ENCODE measurements at places on chromosomes 11 and 22. TPM values are rescaled to one million over a fixed set of nuclear protein-coding genes. Genes with fewer than 3 reads are reported as not detected.

OVOL1 gene
- total RNA-seq: 0.52 TPM

PAMR1 gene
- total RNA-seq: not detected

- no peaks in the 10 kb centered on the region for H3K27me3 ChIP-seq
- H3K27ac ChIP-seq: no peak overlapping the region
- H3K4me3 ChIP-seq: no peak overlapping the region
Observed at GRCh38 chr11:27281276-27281675, 81.7 kb downstream of the CCDC34 start.

TECTA gene
- total RNA-seq: 0.22 TPM

GRCh38 chr22:28581016-28581415, 98.6 kb downstream of the TTC28 start:
- peaks cover 9% of the 10 kb centered on the region for H3K27me3 ChIP-seq
- no peak overlapping the region for H3K4me3 ChIP-seq
- no peaks in the 10 kb centered on the region for H3K4me1 ChIP-seq

GRCh38 chr11:72621008-72621610, 53.1 kb downstream of the PDE2A start:
- no peak for DNase-seq
- H3K27ac ChIP-seq: no peak overlapping the region
- no peaks in the 10 kb centered on the region for H3K36me3 ChIP-seq
- peaks cover 19% of the 10 kb centered on the region for H3K4me1 ChIP-seq

- H3K4me3 ChIP-seq: no peak overlapping the region
- H3K4me1 ChIP-seq: no peaks in the 10 kb centered on the region
- no peak overlapping the region for H3K27ac ChIP-seq
- H3K27me3 ChIP-seq: no peaks in the 10 kb centered on the region
- DNase-seq: no peak
- H3K36me3 ChIP-seq: no peaks in the 10 kb centered on the region
Observed at GRCh38 chr11:21514316-21514715, 678.6 kb upstream of the ANO5 start.

ZNF215 gene
- total RNA-seq: 0.87 TPM

ANGPTL5 gene
- not detected for total RNA-seq

GRCh38 chr11:85710917-85711316, 24.9 kb upstream of the CCDC89 start:
- no peak for DNase-seq
- no peak overlapping the region for H3K27ac ChIP-seq
- H3K4me3 ChIP-seq: no peak overlapping the region

DNA sequence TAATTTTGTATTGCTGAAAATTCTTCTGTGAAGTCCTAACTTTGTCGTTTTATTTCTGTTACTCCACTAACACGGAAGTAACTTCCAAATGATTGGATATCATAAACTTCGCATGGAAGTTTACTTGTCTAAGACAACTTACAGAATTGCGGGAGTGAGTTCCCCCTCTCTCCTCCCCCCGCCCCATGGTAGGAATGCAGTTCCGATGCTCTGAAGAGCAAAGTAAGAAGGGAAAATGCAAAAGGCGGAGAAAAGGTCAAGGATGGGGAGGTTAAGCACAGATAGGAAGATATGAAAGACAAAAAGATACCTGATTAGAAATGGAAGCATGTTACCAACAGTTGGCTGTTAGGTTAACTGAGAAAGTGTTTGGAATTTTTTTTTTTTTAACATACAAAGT, 1.3 kb downstream of the EIF3M start:
- DNase-seq: no peak
- peaks cover 40% of the 10 kb centered on the region for H3K4me1 ChIP-seq
- peak overlapping the region; percentile 89 for H3K4me3 ChIP-seq
- H3K27ac ChIP-seq: no peak overlapping the region
- no peaks in the 10 kb centered on the region for H3K27me3 ChIP-seq

GRCh38 chr11:47171856-47172255, 4.8 kb downstream of the ARFGAP2 start:
- peaks cover 76% of the 10 kb centered on the region for H3K36me3 ChIP-seq
- no peak for DNase-seq
- H3K27ac ChIP-seq: no peak overlapping the region
- H3K4me3 ChIP-seq: no peak overlapping the region
- peaks cover 35% of the 10 kb centered on the region for H3K4me1 ChIP-seq

GRCh38 chr11:64266339-64266738, 15.0 kb downstream of the PLCB3 start:
- H3K27me3 ChIP-seq: no peaks in the 10 kb centered on the region
- peaks cover 8% of the 10 kb centered on the region for H3K36me3 ChIP-seq
- no peak overlapping the region for H3K27ac ChIP-seq
- DNase-seq: no peak

OR8D4 gene
- total RNA-seq: not detected

- H3K4me3 ChIP-seq: no peak overlapping the region
- H3K27me3 ChIP-seq: no peaks in the 10 kb centered on the region
- no peak overlapping the region for H3K27ac ChIP-seq
- H3K36me3 ChIP-seq: no peaks in the 10 kb centered on the region
Observed at GRCh38 chr11:9386086-9386485, 1.6 kb downstream of the IPO7 start.

DNA sequence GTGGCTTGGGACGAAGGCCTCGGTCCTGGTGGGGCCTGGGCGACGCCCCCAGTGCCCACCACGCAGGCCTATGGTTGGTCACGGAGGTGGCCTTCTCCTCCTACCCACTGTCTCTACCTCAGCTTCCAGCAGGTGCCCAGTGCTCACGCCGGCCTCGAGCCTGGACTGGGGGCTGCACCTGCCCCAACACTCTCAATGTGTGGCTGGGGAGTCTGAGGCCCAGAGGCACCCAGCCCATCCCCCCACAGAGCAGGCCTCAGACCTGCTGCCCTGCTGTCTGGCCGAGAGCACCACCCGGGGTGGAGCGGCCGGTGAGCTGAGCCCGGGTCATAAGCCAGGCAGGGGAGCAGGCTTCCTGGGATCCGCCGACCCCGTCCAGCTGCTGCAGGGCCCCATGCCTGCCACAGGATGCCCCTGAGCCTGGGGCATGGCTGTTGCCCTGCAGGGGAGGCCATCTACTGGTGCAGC, 28.6 kb upstream of the MUC5AC start:
- no peak for DNase-seq
- H3K27me3 ChIP-seq: peaks cover 2% of the 10 kb centered on the region
- H3K4me3 ChIP-seq: no peak overlapping the region
- no peaks in the 10 kb centered on the region for H3K4me1 ChIP-seq
- H3K36me3 ChIP-seq: no peaks in the 10 kb centered on the region
- H3K27ac ChIP-seq: no peak overlapping the region

GRCh38 chr22:35310556-35311550, 11.2 kb downstream of the TOM1 start:
- H3K27ac ChIP-seq: no peak overlapping the region
- H3K36me3 ChIP-seq: peaks cover 8% of the 10 kb centered on the region
- H3K4me3 ChIP-seq: no peak overlapping the region
- H3K27me3 ChIP-seq: no peaks in the 10 kb centered on the region

LARGE2 gene
- total RNA-seq: 2.7 TPM

GRCh38 chr22:41830174-41830573, 2.7 kb upstream of the SREBF2 start:
- H3K4me3 ChIP-seq: no peak overlapping the region
- H3K36me3 ChIP-seq: peaks cover 13% of the 10 kb centered on the region
- no peak overlapping the region for H3K27ac ChIP-seq

APOA4 gene
- not detected for total RNA-seq

DNA sequence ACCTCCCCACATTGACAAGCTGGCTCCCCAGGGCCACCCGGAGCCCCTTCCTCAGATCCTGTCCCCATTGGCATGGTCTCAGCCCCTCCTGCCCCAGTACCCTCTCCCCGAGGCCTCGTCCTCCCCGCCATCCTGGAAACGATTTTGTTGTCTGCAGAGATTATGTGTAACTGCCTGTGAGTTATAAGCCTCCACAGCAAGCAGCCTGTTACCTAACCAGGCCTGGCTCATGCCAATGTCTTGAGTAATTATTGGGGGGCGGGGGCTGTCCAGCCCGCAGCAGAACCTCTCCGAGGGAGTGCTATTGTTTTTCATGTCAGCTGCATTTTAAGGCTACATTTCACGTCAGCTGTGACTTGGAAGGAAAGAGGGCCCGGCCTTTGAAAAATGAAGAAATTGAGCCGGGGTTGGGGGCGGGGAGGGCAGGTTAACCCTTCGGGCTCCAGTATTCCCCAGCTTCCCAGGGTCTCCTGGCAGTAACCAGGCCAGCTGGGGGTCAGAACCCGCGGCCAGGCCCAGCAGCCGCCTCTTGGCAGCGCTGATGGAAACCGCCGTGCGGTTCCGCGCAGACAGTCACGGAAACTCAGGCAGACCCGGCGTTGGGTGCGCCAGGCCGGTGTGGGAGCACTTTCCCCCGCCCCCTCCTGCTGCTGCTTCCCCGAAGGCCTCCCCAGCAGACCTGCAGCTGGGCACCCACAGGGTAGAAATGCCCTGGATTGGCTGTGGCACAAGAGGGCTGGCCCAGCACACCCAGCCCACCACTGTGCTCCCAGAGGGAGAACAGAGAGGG, 59.5 kb downstream of the CDKN1C start:
- H3K27ac ChIP-seq: no peak overlapping the region
- H3K27me3 ChIP-seq: no peaks in the 10 kb centered on the region
- DNase-seq: peak; percentile 27
- no peaks in the 10 kb centered on the region for H3K4me1 ChIP-seq
- H3K4me3 ChIP-seq: no peak overlapping the region

SLC16A8 gene
- total RNA-seq: not detected

DNA sequence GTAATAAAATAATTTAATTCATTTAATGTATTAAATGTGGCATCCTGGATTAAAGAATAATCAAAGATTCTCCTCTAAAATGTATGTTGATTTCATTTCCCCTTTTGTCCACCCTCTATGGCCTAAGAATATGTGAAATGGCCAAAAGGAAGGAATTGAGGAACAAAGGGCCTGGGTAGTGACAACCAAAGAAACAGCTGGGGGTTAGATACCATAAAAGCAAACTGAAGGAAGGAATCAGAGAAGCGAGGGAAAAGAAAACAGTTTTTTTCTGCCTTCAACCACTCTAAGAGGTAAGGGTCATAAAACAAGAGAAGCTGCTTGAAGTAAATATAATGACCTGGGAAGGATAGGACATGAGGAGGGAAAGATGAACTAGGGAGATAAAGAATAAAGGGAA, 139.3 kb downstream of the FAM76B start:
- no peaks in the 10 kb centered on the region for H3K4me1 ChIP-seq
- DNase-seq: no peak
- no peak overlapping the region for H3K27ac ChIP-seq
- H3K36me3 ChIP-seq: no peaks in the 10 kb centered on the region
- no peaks in the 10 kb centered on the region for H3K27me3 ChIP-seq

IRAG1 gene
- not detected for total RNA-seq

DNA sequence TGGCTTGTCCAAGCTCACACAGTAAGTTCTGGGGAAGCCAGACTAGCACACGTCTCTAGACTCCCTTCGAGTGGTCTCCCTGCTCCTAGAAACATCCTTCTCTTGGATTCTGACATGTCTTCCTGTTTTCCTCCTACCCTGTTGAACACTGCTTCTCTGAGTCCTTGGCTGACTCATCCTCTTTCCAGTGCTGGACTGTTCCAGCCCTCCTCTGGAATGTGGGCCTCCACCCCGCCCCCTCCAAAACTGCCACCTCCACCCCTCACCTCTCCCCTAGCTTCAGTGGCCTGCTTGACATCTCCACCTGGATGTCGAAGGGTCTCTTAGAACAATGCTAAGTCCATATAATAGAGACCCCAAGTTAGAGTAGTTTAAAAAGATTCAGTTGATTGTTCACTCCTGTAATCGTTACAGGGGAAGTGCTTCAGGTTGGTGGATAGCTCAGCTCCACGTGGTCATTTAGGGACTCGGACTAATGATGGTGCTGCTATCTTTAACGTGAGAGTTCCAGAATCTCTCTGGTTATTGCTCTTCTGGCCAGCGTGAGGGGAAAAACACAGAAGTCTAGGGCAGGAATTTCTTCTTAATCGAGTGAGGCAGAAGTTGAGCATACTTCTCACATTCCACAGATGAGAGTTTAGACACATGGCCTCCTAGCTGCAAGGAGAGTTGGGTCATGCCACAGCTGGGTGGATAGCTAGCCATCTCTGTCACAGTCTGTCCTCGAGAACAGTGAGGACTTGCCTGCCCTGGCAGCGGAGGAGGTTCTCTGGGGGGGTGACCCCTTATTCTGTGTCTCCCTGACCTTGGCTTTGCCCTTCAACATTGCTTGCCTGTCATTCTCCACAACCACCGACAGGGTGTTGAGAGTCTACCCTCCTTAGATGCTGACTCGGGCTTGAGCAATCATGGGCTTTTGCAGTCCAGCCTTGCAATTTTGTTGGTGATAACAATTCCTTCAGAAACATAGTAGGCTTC, 4.7 kb upstream of the C11orf96 start:
- no peak overlapping the region for H3K4me3 ChIP-seq
- no peak overlapping the region for H3K27ac ChIP-seq
- peaks cover 18% of the 10 kb centered on the region for H3K27me3 ChIP-seq
- no peak for DNase-seq
- H3K36me3 ChIP-seq: no peaks in the 10 kb centered on the region

DNA sequence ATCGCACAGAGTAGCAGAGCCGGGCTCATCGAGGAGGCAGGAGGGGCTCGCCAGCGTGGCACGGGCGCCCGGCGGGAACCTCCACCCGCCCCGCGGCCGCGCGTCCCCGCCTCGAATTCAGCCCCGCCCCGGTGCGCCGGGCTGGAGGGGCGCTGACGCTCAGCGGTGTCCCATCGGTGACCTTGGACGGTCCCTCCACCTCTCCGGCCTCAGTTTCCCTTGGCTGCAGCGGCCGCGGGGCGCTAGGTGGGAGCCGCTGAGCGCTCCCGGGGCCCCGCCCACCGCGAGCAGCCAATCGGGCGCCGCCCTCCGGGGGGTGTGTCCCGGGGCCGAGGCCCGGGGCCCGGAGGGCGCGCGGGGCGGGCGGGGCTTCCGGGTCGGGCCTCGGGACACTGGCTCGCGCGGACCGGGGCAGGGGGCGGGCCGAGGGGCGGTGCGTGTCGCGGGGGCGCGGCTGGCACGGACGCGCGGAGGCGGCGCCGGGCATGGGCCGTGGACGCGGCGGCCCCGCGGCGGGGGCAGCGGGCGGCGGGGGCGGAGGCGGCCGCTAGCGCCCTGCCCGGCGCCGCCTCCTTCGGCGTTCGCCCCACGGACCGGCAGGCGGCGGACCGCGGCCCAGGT, at the start of gene PPARA:
PPARA (plus strand) TSS at position 493 of the 621 bp plus-strand sequence. CDS start 47,858 bp downstream, outside the sequence.
- peak; percentile 91 for DNase-seq
- no peaks in the 10 kb centered on the region for H3K36me3 ChIP-seq
- H3K27me3 ChIP-seq: no peaks in the 10 kb centered on the region
- H3K27ac ChIP-seq: peak within 1 kb of the TSS; percentile 58

DNA sequence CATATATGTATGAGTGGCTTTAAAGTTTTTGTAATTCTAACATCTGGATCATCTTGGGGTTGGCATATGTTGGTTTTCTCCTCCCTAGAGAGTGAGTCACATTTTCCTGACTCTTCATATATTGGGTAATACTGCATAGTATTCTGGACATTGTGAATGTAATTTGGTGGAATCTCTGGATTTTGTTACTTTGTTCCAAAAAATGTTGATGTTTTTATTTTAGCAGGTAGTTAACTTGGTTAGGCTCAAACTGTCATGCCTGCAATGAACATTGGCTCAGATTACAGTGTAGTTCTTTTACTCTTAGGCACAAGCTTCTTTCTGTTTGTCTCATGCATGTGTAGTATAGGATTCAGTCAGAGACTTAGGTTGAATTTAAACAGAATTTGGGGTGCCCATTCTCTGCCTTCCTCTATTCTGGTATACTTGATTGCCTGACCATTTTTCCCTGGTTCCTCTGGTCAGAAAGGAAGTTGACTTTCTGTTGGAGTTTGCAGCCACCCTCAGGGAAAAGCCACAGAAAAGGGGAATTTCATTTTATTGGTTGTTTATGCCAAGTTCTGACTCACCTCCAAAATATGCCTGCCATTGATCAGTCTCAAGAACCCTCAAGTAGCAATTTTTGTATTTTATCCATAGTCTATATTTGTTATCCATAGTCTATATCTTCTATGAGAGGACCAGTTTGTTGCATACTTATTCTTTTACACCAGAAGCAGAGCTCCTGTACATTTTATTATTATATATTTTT, 151.7 kb downstream of the UVRAG start:
- H3K27ac ChIP-seq: no peak overlapping the region
- H3K4me1 ChIP-seq: no peaks in the 10 kb centered on the region
- no peaks in the 10 kb centered on the region for H3K36me3 ChIP-seq
- no peaks in the 10 kb centered on the region for H3K27me3 ChIP-seq
- no peak overlapping the region for H3K4me3 ChIP-seq
